Hindlimb muscle (tissue), 1 donor: ENCODE measurements at places on chromosomes 2 and 18.

DNA sequence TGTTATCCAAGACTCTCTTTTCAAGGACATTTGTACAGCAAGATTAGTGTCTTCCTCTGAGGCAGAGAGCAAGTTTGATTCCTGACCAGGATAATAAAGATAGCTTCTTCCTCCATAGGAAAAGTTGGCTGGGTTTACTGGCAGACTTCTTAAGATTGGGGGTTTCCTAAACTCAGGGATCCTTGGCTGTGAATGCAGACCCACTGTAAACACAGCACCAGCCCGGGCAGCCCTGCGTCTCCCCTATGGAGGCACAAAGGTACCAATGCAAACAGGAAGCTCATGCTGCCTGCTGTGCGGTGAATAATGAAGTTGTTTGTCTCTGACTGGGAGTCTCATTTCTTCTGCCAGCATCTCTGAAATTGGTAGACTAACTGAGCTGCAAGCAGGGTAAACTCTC is 96.2 kb upstream of the ARHGAP28 start:
- DNase-seq = no peak

GRCh38 chr2:191845876-191846514 is 893 bp downstream of the CAVIN2 start:
- no peak for DNase-seq

GRCh38 chr18:53489266-53489665 is 735.2 kb downstream of the MBD2 start:
- DNase-seq = no peak

DNA sequence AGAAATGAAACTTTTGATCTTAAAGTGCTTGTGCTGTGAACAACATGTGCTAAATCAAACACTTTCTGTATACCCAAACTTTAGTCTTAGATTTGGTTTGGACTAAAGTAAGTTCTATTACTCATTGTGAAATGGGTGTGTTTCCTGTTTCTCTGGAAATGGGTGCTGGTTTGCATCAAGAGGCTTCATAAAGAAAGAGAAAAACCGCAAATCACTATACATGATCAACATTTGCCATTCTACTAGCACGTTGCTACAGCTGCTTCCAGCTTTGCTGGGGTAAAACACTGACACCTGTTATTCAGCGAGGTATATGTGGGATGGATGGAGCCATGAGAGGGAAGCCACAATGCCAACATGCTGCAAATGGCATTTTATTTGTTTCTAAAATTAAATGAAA is 547.0 kb upstream of the ACVR2A start:
- DNase-seq = no peak

DNA sequence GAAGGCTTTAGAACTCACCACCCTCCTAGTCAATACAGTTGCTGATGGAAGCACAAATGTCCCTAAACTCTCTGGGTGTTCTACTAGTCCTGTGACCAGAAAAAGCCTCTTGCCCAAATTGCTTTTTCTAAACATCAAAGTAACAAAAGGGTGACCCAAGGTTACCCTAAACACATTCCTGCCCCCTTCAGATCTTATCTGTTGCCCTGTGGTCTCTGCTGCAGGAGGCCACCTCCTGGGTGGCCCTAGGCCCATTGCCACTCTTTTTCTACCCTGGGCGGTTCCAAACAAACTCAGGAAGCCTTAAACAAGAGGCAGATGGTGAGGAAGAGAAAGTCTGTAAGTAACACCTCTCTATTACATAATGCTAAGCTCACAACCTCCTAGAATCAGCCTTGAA is 3.3 kb downstream of the RNF152 start:
- no peak for DNase-seq

DNA sequence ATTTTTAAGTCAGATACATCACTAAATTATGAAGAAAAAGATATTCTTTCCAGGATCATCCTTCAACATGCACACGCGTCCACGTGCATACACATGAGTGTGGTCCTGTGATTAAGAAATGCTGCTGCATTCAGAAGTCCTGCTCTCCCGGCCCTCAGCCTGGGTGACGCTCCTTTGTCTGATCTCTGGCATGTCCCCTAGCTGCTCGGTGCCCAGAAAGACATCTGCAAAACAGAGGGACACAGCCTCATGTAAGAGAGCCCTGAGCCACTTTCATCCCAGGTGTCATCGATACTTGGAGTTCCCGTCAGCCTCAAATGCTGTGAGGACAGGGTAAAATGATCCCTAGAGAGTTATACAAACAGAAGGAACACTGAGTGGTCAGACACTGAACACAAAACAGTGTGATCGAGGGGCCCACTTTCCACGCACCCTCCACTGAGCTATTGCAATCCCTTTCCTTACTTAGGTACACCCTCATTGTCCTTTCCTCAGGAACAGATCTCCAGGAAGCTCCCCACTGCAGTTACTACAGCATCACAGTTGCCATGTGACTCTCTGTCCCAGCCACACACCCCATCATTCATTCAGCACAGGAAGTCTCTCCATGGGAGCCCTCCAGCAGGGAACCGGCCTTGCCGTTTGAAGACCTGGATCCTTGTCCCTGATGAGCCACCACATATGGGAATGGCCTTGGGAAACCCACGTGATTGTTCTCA is 32.1 kb downstream of the CRACDL start:
- no peak for DNase-seq

DNA sequence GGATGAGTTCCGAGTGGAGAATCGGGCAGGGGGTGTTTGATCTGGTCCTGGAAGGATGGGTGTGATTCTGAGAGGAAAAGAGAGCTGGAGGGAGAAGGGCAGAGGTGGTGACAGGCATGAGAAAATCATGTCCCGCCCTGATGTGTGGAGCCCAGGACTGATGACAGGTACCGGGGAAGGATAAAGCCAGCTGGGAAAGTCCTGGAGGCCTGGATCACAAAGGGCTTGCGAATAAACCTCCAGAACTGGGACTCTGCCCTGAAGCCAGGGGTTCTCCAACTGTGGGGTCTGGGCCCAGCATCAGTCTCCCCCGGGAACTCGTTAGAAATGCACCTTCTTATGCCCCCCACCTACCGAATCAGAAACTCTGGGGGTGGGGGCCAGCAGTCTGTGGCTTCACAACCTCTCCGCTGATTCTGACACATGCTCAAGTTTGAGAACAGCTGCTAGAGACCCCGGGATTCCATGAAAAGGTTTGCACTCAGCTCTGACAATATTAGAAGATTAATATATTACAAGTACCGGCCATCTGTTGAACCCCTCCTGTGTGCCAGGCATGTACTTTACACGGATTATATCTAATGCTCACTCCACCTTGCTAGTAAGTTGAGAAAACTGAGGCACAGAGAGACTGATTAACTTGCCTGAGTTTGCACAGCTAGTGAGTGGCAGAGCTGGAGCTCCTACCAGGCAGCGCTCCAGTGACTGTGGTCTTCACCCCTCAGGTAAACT is 8.0 kb downstream of the TNFRSF11A start:
- DNase-seq = no peak

DNA sequence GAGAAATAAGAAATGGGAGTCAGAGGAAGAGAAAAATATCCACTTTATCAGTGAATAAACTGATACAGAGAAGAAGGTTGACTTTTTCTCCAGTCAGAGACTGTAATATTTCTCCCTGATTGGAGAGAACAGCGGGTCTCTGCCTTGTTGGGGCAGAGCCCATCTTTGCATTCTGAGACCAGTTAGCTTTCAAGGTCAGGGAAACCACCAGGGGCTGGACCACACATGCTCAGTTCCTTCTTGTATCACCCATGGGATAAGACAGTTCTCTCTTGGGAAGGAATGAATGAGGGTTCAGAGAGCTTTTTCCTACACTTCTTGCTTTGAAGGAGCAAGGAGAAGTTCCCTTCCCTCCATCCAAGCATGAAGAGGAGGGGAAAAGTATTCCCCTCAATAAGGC is 12.2 kb downstream of the GPATCH11 start:
- no peak for DNase-seq

GRCh38 chr2:98463988-98464771 is 19.5 kb downstream of the INPP4A start:
- DNase-seq = no peak

DNA sequence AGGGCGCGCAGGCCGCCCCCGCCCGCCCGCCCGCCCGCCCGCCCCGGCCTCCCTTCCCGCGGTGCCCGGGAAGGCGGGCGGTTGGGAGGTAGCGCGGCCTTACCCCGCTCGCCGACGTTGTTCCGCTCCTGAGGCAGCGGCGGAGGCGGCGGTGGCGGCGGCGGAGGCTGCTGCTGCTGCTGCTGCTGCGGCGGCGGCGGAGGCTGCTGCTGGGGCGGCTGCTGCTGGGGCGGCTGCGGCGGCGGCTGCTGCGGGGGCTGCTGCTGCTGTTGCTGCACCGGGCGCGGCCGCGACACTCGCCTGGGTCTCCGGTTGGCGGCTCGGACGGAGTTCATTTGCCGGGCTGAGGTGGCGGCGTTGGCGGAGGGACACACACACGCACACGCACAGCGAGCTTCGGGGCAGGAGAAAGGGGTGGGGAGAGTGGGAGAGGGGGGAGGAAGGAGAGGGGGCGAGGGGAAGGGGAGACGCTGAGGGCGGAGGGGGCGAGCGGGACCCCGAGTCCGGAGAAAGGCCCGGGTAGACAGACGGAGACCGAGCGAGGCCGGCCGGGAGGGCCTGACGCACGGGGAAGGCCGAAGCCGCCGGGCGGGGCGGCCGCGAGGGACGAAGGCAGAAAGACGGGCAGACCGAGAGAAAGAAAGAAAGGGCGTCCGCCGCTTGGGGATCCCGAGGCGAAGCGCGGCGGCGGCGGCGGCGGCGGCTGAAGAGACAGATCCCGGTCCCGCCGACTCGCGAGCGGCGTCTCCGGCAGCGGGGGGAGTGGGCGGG is 727 bp downstream of the FBXO11 start:
- no peak for DNase-seq

DNA sequence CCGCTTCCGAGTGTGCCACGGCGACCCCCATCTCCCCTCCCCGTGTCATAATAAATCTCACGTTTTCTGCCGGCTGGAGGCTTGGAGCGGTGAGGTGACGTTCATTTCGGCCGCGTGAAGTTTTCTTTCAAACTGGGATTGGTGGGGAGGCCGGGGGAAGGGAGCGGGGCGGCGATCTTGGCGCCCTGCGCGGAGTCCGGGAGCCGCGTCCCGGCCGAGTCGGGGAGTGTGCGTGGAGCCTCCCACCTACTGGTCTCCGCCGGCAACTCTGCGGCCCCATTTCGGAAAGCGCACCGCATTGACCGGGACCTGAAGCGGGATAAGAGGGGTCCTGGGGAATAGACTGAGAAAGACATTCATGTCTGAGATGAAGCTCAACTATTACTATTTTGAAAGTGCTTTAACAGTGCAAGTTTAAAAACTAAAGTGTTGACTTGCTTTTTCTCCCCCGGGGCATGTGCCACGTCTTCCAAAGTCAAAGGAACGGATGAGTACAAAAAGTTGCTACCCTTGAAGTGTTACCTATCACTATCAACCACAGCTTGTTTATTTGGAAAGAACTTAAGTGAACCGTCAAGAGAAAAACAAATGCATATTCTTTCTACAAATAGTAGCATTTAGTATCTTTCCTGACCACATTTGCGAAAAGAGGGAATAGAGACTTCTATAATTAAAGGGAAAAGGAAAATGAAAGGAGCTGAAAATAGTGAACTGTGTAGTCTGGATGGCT is 818 bp upstream of the IKZF2 start:
- DNase-seq = peak; percentile 71

DNA sequence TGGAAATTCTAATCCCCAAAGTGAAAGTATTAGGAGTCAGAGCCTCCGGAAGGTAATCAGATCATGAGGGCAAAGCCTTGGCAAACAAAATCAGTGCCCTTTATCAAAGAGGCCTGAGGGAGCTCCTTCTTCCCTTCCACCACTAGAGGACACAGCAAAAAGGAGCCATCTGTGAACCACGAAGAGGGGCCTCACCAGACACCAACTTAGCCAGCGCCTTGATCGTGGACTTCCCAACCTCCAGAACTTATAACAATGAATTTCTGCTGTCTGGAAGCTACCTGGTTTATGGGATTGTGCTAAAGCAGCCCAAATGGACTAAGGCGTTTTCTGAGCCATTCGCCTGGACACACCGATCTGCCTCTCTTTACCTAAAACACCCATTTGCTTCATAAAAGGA is 133.1 kb downstream of the EIPR1 start:
- DNase-seq = no peak

DNA sequence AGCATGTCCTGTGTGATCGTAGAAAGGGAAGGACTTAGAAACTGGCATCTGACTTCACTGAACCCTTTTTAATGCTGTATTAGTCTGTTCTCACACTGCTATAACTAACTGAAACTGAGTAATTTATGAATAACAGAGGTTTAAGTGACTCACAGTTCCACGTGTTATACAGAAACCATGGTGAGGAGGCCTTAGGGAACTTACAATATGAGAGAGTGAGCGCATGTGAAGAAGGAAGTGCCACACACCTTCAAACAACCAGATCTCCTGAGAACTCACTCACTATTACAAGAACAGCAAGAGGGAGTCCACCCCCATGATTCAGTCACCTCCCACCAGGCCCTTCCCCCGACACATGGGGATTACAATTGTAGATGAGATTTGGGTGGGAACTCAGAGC is 811.3 kb downstream of the CPS1 start:
- no peak for DNase-seq

GRCh38 chr18:58770601-58771000 is 94.1 kb upstream of the ZNF532 start:
- DNase-seq = no peak

GRCh38 chr2:100747996-100748615 is 71.8 kb upstream of the NPAS2 start:
- no peak for DNase-seq

GRCh38 chr2:55780697-55781096 is 87.1 kb upstream of the PNPT1 start:
- no peak for DNase-seq

GRCh38 chr2:84731185-84731584 is 149.7 kb downstream of the TRABD2A start:
- DNase-seq = no peak
